ENCODE measurements at places on chromosomes 2 and 18.

DNA sequence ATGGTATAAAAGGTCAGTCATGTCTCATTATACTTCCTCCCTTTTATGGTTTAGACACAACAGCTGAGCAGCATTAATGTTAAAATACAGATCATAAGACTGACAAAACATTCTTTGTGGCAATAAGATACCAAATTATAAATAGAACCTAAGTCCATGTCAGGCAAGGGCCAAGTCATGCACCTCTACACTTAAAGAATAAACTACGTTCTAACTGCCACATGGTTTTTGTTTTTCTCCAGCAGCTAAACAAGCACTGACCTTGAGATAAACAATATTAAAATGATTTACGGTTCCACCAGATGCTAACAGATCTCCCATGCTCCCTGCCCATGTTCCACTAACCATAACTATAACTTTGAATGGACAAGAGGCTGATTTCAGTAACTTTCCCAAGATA, 368.6 kb upstream of the TFPI start:
- DNase-seq = peak; percentile 11

DNA sequence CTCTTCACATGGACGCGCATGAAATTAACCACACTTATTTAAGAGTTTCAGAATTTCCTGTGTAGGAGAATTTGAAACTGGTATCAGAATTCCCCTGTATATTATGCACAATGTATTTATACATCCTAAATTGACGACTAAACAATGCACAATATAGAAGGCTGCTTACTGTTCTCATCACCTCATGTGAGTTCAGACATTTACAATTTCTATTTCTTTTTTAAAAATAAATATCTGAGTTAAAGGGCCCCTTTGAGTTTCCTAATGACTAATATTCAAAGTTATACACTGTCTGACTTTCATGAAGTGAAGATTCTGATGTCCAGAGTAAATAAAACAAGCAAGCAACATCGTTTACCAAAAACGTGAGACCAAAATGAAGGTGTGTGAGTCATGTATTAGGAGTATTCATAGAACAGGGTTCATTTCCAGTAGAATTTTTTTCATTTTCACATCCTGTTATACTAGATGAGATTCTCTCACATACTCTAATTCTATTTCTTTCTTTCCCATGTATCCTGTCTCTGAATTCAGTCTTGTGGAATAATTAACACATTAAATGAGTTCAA, 406.2 kb downstream of the NUP35 start:
- DNase-seq = no peak

DNA sequence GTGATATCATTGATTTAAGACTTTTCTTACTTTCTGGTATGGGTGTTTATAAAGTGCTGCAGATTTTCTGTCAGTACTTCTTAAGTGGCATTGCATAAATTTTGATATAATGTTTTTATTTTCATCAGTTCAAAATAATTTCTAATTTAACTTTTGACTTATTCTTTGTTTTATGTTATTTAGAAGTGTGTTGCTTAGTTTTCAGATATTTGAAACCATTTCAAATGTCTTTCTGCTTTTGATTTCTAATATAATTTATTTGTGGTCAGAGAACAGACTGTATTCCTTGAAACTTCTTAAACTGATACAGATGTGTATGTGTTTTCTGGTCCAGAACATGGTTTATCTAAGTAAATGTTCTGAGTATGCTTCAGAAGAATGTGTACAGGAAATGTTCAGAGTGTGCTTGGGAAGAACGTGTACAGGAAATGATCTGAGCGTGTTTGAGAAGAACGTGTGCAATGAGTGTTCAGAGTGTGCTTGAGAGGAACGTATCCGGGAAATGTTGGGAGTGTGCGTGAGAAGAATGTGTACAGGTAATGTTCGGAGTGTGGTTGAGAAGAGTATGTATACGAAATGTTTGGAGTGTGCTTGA, 265.7 kb upstream of the HS6ST1 start:
- DNase-seq = peak; percentile 78

- DNase-seq = peak; percentile 77
These were observed 910 bp downstream of the SRSF7 start for GRCh38 chr2:38750011-38750890.

GRCh38 chr2:162416446-162416845, 72.5 kb downstream of the GCA start:
- DNase-seq = no peak

- DNase-seq = no peak
These were observed 7.0 kb upstream of the FAM178B start for GRCh38 chr2:96993367-96993766.

- DNase-seq = peak; percentile 31
These were observed 106.7 kb downstream of the MYO1B start for GRCh38 chr2:191351921-191352320.

DNA sequence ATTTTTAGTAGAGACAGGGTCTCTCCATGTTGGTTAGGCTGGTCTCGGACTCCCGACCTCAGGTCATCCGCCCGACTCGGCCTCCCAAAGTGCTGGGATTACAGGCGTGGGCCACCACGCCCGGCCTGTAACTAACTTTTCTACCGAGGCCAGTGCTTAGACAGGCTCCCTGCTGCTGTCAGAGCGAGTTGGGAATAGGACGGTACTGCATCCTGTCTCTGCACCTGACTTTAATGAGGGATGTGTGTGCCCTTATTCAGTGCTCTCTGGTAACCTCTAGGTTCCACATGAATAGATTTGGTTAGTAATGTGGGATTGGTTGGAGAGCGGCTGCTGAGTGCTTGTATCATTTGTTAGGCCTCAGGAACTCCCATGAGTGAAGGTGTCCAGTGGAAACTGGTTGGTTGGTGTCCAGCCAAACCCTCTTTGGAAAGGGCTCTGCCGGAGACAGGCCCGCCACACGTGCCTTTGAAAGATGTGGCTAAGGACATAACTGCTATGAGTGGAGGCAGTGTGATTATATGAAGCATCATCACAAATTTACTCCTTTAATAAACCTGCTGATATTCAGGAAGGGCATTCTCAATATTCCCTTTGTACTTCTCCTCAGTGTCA, 36.6 kb downstream of the MYOM1 start:
- no peak for DNase-seq

GRCh38 chr18:25832001-25832604, 258.3 kb downstream of the SS18 start:
- peak; percentile 81 for DNase-seq

DNA sequence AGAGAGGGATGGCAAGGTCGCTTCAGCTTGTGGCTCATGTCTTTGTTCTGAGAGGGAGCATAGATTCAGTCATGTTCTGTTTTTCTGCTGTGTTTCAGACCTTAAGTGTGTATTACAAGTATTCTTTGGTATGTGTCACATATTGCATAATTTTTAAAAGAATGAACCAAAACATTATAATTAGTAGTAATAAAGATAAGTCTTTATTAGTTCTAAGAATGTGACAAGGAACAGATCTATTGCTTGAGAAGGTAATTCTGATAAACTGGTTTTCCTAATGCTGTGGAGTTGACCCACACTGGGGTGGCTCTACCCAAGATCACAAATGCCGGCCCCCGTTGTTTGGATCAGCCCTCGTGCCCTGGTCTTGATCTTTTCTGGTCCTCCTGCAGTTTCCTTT, 124.3 kb upstream of the FOSL2 start:
- no peak for DNase-seq

- DNase-seq = no peak
These were observed 59.5 kb upstream of the DYNAP start for GRCh38 chr18:54531402-54532065.

GRCh38 chr2:9230881-9231280, 24.3 kb downstream of the ASAP2 start:
- no peak for DNase-seq

- peak; percentile 50 for DNase-seq
These were observed 23.5 kb downstream of the HADHB start for GRCh38 chr2:26268213-26268612.

- DNase-seq = no peak
These were observed 8.1 kb upstream of the CYP26B1 start for GRCh38 chr2:72155737-72156136.

DNA sequence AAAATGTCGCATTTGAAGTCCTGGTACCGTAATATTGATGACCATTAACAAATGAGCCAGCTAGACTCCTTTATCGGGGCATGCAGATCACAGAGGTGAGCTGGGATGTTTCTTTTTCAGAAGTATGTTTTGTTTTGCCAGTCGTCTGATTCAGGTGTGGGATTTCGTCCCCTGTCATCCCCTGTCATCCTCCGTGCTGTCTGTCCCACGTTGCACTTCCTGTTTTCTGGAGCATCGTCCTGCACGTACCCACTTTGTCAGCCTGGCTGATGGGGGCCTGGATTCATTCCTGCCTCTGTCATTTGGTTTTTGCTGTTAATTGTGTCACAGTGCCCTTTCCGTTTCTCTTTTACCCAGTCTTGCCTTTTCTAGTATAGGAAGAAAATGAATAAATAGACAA, 72.8 kb downstream of the ASAP2 start:
- DNase-seq = no peak

DNA sequence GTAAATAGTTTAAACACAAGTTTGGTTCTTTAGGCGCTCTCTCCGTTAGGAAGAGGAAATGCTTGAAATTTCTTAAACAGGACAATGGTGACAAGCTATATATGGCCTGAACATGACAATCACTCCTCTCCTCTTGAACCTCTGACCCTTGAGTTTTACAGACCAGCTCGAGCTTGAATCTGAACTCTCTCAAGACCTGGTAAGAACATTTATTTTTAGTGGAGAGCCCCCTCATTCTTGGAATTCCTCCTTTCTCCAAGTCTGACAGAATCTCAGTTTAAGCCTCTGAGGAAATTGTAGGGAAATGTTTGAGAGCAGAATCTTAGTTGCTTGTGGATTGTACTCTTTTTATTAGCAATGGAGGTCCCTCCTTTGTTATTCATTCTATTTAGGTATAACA, 1293.6 kb upstream of the ZEB2 start:
- DNase-seq = no peak

GRCh38 chr2:42771546-42772153, 7.7 kb upstream of the OXER1 start:
- DNase-seq = no peak

- no peak for DNase-seq
These were observed 776.9 kb downstream of the DPP10 start for GRCh38 chr2:115219296-115219695.

- no peak for DNase-seq
These were observed 111.4 kb downstream of the THNSL2 start for GRCh38 chr2:88281302-88282217.

- DNase-seq = no peak
These were observed 11.1 kb downstream of the ITPRID2 start for GRCh38 chr2:181902625-181903024.

- DNase-seq = no peak
These were observed 196.0 kb downstream of the FHOD3 start for GRCh38 chr18:36493349-36494159.

DNA sequence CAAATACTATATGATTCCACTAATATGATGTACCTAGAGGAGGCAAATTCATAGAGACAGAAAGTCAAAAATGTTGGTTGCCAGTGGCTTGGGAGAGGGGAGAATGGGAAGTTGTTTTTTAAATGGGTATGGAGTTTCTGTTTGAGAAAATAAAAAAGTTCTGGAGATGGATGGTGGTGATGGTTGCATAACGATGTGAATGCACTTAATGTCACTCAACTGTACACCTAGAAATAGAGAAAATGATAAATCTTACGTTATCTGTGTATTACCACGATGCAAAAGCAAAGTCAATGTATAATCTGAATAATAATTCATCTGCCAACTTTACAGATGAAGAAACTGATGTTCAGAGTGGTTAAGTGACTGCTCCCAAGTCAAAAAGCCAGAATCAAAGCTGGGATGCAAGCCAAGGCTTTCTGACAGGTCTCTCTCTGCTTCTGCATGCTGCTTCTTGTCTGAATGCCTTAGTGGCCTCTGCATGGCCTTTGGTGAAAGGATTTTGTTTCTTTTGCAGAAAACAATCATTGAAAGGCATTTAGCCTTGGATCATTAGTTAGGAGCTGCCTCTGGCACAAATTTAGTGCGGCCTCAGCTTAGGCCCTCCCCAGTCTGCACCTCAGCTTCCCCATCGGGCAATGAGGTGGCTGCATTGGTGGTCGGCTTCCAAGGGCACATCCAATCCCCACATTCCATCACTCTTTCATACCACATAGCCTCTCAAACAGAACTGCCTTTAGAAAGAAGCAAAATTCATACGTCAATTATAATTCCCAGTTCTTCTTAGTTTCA, 46.5 kb upstream of the MYCN start:
- no peak for DNase-seq

DNA sequence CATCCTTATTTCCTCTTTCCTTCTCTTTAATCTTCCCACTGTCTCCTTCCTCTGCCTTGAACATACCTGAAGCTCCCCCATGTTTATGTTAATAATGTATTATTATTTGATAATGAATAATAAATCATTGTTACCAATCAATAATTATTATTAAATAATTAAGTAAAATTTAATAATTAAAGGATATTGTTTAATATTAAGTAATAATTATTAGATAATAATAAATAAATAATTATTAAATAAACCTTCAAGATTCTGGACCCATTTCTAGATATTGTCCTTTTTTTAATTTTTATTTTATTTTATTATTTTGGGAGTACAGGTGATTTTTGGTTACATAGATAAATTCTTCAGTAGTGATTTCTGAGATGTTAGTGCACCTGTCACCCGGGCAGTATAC, 7.4 kb upstream of the EVA1A start:
- no peak for DNase-seq

GRCh38 chr2:184114439-184114838, 483.9 kb upstream of the ZNF804A start:
- no peak for DNase-seq

GRCh38 chr2:120432976-120433815, 87.3 kb downstream of the INHBB start:
- no peak for DNase-seq

DNA sequence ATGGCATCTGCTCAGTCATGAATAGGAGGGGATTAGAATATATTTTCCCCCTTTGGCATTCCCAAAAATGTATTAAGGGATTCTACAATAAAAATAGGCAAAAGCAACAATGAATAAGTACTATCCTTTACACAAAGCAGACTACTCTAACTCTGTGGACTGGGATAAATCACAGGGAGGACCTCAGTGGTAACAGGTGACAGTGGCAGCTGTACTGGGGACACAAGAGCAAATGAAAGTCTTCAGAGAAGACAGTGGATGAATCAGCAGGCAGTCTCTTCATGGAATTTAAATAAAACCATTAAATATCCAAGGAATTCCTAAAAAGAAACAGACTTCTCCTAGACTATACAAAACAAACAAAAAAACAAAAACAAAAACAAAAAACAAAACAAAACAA, 4.8 kb downstream of the CDH7 start:
- no peak for DNase-seq

Data from adipocyte (in vitro differentiated cells).